NCI-H187 (cell line): ENCODE measurements at places on chromosomes 4 and X.

DNA sequence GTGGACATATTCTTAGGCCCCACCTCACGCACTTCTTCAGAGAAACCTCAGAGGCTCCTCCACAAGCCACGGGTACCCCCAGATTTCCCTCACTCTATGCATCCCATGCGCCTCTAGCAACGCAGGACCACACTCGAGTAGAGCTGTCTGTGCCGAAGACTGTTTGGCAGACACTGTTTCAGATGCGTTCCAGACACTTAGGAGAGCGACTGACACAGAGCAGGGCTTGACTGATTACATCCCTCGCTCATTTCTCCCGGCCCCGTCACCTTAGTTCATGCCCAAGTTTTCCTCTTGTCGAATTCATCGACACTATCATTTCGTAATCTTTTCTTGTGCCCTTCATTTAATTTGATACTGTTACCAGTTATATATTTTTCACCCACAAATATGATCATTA is 15.0 kb downstream of the SORBS2 start:
- no peak for DNase-seq

- no peak for DNase-seq
Measured at GRCh38 chrX:2533424-2533823, 32.6 kb upstream of the DHRSX start.

DNA sequence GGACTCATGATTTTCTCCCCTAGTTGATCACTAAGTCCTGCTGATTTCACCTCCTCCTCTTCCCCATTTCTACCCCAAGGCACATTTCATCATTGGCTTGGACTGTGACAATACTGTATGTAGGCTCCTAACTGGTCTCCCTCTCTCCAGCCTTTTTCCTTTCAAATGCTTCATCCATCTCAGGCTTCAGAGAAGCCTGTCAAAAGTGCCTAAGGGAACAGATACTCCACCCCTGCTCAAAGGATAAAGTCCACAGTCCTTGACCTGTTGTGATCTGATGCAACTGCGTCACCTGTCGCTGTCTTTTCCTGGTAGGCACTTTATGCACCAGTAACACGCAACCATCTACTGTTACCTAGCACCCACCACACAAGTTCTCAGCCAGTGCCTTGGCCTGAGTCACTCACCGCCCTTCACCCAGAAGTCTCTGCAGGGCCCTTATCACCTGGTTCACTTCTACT is 12.8 kb downstream of the SCARB2 start:
- DNase-seq, result peak; percentile 69

- DNase-seq, result no peak
Measured at GRCh38 chr4:53541577-53542206, 49.6 kb downstream of the LNX1 start.

- no peak for DNase-seq
Measured at GRCh38 chr4:95180531-95181242, 368.1 kb downstream of the UNC5C start.

GRCh38 chr4:107278791-107279483 is 242.8 kb upstream of the DKK2 start:
- DNase-seq, result no peak

GRCh38 chr4:145840162-145840768 is 98.4 kb downstream of the ZNF827 start:
- no peak for DNase-seq

DNA sequence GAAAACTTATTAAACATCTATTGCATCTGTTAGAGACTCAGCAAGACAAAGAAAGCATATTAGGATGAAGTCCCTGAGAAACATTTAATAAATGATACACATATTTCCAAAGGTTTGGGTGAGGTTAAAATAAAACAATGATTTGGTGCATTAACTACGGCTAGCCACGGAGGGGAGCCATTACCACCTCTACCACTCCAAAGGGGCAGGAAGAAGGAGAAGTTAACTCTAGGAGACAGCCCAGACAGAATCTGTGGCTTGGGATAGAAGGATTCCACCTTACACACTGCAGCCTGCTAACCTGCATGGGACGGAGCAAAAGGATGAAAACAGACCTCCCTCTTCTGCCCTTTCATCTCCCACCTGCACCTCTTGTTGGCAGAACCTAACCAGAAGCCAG is 189.1 kb upstream of the C1QTNF7 start:
- no peak for DNase-seq

GRCh38 chr4:5980436-5981155 is 37.6 kb downstream of the C4orf50 start:
- no peak for DNase-seq

- no peak for DNase-seq
Measured at GRCh38 chrX:26845056-26845455, 618.1 kb downstream of the PPP4R3C start.

DNA sequence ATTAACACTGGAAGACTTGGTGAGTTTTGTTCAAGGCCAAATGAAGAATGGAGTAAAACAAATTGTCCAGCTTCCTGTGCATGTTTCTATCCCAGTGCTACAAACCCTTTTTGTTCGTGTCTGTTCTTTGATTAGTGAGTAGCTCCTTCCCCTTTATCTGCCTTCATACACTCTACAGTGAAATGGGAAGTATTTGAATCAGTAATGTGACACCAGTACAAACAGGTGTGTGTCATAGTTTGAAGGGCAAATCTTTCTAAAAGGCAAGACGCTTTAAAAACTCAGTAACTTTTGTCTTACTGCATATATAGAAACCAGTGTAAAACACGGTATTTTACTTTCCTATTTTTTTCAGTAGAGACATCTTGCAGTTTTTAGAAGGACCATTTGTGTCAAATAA is 5.9 kb downstream of the ARHGEF38 start:
- DNase-seq, result no peak

GRCh38 chrX:95666056-95666455 is 1018.6 kb upstream of the DIAPH2 start:
- DNase-seq, result no peak

- DNase-seq, result no peak
Measured at GRCh38 chr4:8538703-8539567, 41.3 kb upstream of the GPR78 start.

DNA sequence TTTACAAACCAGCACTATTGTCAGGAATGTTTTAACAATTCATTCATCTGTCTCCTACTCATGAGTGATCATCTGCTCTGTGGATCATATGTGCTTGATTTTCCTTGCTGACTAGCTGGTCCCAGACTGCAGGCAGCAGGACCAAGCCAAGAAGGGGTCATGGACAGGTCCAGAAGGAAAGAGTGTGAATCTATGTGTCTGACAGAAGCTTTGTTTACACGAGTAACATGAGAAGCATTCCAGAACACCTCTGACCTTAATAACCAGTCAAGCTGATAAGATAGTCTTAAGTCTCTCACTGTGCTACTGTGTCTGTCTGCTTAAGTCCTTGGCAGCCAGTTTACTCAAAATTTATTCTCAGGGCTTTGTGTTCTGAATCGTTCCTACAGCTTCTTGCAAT is 39.0 kb downstream of the GUCY1A1 start:
- no peak for DNase-seq

DNA sequence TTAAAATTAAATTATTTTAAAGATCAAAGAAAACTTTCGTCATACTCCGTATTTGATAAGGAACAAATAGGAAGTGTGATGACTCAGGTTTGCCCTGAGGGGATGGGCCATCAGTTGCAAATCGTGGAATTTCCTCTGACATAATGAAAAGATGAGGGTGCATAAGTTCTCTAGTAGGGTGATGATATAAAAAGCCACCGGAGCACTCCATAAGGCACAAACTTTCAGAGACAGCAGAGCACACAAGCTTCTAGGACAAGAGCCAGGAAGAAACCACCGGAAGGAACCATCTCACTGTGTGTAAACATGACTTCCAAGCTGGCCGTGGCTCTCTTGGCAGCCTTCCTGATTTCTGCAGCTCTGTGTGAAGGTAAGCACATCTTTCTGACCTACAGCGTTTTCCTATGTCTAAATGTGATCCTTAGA is at the start of gene CXCL8:
Gene CXCL8, plus strand, starts transcription at position 217 of the 426 bp plus-strand sequence. Its CDS starts 90 bp downstream, at position 307.
- no peak for DNase-seq
